ENCODE measurements at places on chromosomes 13 and 19.

DNA sequence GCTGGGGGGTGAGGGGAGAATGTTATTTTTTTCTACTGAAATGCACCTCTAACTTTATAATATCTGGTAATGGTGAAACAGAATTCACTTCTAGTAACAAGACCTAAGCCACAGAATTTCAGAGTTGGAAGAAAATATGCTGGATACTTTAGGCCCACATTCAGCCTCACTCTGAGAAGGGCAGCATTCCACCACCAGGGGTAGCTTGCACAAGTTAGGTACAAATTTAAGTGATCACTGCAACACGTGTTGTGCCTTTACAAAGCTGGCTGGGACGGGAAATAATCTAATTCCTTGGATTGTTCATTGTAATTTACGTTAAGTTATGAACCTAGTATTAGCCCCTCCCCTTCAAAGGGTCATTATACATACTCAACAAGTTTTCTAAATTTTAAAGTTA, 192.3 kb downstream of the RGCC start:
- DNase-seq: no peak

GRCh38 chr19:17424743-17425365, 5.0 kb downstream of the MVB12A start:
- no peak for DNase-seq

DNA sequence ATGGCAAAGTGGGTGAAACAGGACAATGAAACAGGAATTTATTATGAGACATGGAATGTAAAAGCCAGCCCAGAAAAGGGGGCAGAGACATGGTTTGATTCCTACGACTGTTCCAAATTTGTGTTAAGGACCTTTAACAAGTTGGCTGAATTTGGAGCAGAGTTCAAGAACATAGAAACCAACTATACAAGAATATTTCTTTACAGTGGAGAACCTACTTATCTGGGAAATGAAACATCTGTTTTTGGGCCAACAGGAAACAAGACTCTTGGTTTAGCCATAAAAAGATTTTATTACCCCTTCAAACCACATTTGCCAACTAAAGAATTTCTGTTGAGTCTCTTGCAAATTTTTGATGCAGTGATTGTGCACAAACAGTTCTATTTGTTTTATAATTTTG, 8.6 kb downstream of the CLN5 start:
- no peak for DNase-seq

- no peak for DNase-seq
Measured at GRCh38 chr13:28761586-28761985, 42.8 kb upstream of the SLC46A3 start.

DNA sequence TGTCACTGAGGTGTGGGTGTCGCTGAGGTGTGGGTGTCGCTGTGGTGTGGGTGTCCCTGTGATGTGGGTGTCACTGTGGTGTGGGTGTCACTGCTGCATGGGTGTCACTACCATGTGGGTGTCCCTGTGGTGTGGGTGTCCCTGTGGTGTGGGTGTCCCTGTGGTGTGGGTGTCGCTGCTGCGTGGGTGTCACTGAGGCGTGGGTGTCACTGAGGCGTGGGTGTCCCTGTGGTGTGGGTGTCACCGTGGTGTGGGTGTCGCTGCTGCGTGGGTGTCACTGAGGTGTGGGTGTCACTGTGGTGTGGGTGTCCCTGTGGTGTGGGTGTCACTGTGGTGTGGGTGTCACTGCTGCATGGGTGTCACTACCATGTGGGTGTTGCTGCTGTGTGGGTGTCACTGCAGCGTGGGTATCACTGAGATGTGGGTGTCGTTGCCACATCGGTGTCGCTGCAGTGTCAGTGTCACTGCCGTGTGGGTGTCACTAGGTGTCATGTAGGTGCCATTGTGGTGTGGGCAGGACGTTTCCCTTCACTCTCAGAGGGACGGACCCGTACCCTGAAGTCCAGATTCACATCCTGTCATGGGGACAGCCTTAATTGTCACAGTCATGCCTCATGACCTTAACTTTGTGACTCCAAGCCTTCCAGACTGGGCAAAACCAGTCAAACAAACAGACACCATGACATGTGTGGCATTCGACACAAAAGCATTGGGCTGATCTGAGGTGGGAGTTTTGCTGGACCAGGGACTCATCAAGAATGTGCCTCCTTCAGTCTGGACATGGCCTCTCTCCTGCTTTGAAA, 12.7 kb upstream of the GAS6 start:
- no peak for DNase-seq

GRCh38 chr13:88883741-88884140, 1212.6 kb downstream of the SLITRK5 start:
- DNase-seq: no peak

GRCh38 chr13:94329277-94329676, 150.2 kb downstream of the DCT start:
- DNase-seq: no peak

DNA sequence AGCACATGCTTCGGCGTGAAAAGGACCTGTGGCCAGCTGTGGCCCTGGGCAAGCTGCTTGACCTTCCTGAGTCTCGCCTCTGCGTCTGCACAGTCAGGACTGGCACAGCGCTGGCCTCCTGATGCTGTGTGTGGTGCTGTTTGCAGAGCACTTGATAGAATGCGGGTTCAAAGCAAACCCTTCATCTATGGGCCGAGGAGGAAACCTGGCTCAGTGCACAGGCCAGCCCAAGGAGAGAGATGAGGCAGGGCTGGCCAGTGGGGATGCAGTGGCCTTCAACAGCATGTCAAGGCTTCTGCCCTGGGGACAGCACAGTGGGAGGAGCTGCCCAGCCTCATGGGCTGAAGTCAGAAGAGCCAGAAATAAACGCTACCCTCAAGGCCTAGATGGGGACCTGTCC, 21.3 kb upstream of the VSTM2B start:
- DNase-seq: no peak

DNA sequence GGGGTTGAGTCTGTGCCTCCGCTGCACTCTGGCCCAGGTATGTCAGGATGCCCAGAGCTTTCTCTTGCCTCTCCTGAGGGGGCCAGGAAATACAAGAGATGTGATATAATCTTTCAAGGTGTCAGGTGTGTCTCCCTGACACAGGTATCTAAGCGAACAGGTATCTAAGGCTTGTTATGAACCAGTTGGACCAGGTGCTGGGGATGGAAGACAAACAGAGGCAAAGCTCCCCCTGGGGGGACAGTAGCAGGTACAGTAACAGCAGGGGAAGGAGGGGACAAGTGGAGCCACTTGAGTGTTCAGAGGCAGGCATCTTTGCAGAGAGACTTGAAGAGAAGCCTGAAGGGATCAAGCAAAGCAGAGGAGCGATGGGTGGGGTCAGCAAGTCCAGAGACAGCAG, 2.6 kb downstream of the LENG1 start:
- no peak for DNase-seq

DNA sequence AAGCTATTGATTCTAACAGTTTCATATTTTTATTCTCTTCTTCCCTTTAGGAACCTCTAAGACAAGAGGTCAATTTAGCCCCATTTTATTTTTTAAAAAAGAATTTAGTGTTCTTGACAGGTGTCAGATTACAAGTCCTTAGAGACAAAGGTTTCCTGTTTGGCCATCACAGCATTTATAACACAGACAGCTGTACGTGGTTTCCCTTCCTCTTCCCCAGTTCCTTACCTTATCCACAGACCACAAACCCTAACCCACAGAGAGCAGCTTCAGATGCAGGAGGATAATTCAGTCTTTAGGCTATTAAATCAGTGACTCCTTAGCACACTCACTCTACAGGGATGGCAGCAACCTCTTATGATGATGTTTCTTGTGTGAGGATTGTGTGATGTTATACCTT, 1210.1 kb downstream of the DIAPH3 start:
- no peak for DNase-seq

GRCh38 chr19:33408116-33408515, 34.6 kb downstream of the CEBPG start:
- DNase-seq: no peak

DNA sequence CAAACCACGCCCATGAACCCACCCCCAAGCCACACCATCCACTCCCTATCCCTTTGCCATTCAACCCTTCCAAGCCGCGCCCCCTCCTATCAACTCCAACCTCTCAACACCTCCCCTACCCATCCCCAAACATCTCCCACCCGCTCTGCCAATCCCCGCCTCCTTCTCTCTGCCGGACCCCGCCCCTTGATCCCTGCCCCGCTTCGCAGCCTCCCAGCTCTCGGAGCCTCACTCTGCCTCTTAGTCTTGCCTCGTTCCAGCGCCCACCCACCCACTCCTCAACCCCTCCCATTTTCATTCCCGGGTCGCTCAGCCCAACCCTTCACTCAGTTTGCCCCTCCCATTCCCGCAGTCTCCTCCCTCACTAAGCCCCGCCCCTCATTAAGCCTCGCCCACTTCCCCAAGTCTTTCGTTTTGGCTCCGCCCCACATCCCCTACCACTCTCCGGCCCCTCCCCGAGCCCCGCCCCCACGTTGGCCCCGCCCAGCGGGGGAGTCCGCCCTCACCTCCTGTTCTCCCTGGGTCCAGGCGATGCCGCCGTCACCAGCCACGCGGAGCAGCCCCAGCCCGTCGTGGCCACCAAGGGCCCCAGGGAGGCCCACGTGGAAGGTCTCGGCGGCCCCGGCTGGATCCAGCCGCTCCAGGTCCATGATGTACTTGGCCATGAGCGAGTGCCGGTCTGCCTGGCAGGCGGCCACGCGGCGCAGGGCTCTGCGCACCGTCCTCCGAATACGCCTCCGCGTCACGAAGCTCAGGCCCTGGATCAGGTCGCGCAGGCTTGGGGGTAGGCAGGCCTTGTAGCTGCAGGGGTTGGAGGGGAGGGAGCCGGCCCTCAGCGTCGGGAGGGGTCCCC, 5.7 kb downstream of the JAK3 start:
- no peak for DNase-seq

GRCh38 chr13:114088234-114088633, 44.2 kb downstream of the RASA3 start:
- DNase-seq: no peak

DNA sequence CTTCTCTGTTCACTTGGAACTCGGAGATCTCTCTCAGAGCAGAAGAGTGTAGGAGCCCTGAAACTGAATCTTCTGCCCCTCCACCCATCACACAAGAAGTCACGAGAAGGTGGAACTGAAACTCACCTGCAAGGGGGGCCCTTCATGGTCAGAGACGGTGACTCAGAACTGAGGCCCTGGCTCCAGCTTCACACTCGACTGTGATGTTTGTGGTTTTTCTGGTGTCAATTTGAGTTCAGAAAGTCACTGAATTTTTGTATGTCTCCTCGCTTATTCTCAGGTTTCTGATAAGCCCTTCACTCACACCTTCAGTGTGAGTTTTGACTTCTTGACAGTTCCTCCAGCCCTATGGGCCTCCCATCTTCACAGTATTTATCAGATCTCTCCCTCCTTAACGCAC, 23.1 kb downstream of the SIGLEC5 start:
- no peak for DNase-seq

DNA sequence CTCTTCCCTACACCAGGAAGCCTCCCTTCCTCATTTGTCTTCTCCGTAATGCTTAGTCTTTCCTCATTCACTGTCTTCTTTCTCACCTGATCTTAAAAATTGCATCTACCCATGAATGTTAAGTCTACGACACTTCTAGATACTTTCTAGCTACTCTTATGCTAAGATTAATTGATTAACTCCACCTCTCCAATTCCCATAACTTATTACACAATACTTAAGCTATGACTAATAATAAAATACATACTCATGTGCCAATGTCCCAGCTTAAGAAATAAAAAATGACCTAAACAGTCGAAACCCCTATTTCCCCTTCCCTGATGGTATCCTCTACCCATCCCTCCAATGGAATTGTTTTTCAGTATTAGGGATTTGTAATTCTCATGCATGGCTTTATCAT, 22.8 kb upstream of the ZNF527 start:
- no peak for DNase-seq

- DNase-seq: no peak
Measured at GRCh38 chr13:26011996-26012821, 39.6 kb downstream of the SHISA2 start.

GRCh38 chr19:18869023-18869618, 26.8 kb downstream of the CERS1 start:
- DNase-seq: no peak

- no peak for DNase-seq
Measured at GRCh38 chr13:27578121-27579030, 42.0 kb downstream of the LNX2 start.

DNA sequence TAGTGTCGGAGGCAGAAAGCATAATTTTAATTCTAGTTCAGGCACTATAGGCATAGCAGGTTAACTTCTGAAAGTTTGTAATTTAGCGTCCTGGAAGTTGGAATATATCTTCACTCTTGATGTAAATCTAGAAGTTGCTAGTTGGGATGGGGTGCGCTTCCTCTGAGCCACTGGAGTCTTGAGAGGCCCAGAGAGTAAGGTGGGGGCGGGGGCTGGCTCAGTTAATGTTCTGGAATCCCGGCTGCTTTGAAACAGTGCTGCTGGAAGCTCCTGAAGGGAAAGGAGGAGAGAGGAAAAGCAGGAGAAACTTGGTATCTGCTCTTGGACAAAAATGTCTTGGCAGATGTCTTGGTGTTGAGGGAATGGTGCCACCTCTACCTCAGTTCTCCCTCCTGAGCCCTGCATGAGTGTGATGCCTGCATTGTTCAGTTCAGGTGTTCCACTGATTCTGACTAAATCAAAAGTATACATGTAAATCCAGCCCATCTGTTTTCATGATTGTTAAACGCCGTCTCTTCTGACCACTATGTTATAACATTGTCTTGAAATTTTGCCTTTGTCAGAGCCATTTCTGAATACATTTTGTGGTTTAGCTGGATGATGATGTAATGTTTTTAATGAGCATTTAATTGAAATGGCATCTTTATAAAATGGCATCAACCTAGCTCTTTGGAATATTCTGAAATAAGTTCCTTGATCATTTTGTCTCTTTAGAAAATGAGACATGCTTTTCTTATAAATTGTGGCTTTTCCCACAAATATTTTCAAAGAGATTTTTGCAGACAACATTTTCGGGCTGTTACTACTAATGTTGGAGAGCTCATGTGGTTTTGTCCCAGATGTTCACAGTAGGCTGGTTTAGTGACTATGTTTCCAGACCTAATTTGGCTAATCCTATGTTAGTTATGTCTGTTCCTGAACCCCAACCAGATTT, 202.7 kb downstream of the SHISA2 start:
- no peak for DNase-seq

DNA sequence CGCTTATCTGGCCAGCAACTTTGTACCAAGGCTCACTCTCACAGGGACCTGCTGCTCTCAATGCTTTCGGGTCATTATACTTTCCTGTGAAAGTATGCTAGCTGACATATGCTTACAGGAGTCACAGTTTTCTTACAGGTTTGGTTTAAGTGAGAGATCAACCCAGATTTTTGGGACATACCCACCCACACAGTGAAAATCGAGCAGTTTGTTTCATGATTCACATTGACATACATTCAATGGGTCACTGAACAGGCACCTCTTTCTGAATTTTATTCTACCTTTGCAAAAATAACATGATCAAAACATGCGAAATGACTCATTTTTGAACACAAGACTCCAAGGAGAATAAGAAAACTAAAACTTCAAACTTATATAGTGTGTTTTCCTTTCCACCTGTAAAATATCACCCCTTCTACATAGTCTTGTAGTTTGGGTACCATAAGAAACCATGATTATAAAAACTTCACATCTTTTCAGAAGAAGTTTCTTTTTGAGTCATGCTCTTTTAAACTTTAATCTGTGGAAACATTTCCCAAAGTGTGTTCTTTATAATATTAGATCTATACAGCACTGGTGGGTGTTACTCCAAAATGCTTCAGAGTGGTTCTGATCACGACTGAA, 44.3 kb upstream of the TEX29 start:
- no peak for DNase-seq
